ENCODE measurements at places on chromosomes 7 and 10.

- DNase-seq, result peak; percentile 63
Measured at GRCh38 chr10:14604181-14605142, 170.2 kb downstream of the FAM107B start.

GRCh38 chr7:66865290-66865864 lies 55.6 kb upstream of the TMEM248 start:
- no peak for DNase-seq

DNA sequence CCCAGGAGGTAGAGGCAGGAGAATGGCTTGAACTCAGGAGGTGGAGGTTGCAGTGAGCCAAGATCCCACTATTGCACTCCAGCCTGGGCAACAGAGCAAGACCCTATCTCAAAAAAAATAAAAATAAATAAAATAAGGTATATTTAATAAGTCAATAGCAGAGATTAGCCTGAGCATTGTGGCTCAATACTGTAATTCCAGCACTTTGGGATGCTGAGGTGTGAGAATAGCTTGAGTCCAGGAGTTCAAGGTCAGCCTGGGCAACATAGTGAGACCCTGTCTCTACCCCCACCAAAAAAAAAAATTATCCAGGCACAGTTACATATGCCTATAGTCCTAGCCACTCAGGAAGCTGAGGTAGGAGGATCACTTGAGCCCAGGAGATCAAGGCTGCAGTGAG lies 38.4 kb upstream of the OIT3 start:
- DNase-seq, result no peak

DNA sequence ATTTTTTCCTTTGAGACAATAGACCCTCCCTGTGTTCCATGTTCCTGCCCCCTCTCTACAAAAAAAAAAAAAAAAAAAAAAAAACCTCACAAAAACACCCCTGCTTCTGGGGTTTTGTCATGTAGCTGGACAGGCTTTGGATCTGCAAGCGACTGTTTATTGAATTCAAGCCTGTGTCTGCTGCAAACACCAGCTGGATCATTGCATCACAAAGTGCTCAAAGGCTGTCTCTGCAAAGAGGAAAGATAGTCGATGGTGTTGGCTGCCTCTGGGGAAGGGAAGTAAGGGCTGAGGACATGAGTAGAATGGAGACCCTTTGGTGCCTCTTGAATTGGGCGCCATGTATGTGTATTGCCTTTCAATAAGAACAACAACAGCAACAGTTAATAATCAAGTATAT lies 471.2 kb downstream of the PLXNA4 start:
- DNase-seq, result no peak

GRCh38 chr10:69335063-69335587 lies 56.8 kb downstream of the HK1 start:
- no peak for DNase-seq

- no peak for DNase-seq
Measured at GRCh38 chr10:73786512-73786885, 1.1 kb downstream of the ZSWIM8 start.

DNA sequence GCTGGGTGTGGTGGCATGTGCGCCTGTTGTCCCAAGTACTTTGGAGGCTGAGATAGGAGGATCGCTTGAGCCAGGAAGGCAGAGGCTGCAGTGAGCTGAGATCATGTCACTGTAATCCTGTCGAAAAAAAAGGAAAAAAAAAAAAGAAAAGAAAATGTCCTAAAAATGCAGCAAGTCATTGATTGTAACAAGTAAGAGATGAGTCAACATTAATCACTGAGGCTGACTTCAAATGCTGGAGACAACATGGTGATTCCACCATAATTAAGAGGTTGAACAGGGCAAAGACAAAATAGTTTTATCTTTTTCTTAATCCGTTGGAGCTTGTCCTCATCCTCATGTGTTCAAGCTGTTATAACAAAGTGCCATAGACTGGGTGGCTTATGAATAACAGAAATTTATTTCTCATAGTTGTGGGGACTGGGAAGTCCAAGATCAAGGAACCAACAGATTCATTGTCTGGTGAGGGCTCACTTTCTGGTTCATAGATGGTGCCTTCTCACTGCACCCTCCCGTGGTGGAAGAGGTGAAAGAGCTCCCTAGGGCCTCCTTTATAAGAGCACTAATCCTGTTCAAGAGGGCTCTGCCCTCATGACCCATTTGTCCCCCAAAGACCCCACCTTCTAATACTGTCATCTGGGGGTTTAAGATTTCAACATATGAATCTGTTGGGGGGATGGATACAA lies 60.3 kb downstream of the TBXAS1 start:
- DNase-seq, result no peak

- no peak for DNase-seq
Measured at GRCh38 chr7:127755965-127756364, 104.0 kb downstream of the SND1 start.

- no peak for DNase-seq
Measured at GRCh38 chr10:103044942-103045489, 126.9 kb downstream of the CNNM2 start.
